ENCODE measurements at places on chromosomes 12 and 14.

GRCh38 chr12:125129591-125130255 is 64.5 kb downstream of the AACS start:
- ATAC-seq = no peak

- no peak for ATAC-seq
Observed at GRCh38 chr12:49264466-49264872, 413 bp upstream of the TUBA1C start.

DNA sequence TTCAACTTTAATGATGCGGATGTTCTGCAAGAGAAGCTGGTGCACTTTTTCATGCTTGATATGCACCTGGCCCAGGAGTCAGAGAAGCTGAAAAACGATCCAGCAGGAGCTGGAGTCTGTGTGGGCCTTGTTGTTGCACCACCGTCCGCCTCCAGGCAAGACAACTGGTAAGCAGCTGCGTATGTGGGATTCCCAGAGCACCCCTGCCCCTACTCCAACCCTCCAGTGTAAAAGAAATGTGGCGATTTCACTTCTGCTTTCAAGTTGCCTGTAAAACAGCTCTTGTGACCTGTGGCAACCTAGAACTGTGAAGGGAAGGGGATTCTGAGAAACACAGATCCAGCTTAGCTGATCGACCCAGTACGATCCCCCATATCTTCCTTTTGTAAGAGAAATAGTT is 154.1 kb upstream of the PELI2 start:
- no peak for ATAC-seq

GRCh38 chr14:32802295-32802694 is 136.4 kb upstream of the NPAS3 start:
- no peak for ATAC-seq

DNA sequence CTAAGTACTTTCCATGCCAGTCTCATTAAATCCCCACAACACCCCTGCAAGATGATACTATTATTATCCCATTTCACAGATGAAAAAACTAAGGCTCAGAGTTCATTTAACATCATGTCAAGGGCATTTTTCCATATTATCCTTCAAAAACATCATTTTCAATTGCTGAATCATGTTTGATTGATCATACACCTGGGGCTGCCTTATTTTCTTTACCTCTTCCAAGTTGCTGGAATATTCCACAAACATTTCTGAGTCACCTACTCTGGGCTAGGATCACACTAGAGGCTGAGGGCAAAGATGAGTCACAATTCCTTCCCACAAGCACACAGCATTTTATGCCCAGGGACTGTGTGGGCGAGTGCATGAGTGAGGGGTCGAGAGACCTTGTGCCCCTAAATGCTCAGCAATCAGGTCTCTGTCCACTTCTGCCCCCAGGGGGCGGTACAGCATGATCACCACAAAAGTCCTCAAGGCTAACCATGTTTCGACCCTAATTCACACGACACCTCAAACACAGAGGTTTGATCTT is 14.1 kb upstream of the TMEM119 start:
- ATAC-seq = peak; percentile 60

All from SK-N-SH treated with all-trans-retinoic acid at 6 μM for 48 hours (cell line).